Stimulated activated CD8-positive, alpha-beta memory T cell treated with anti-CD3 and anti-CD28 coated beads, Interleukin-2, amount 100 ng/mL, for 1 hour (primary cell): ENCODE measurements at places on chromosomes 16 and 17.

GRCh38 chr16:86991679-86992078, 325.5 kb downstream of the C16orf95 start:
- no peak for DNase-seq

DNA sequence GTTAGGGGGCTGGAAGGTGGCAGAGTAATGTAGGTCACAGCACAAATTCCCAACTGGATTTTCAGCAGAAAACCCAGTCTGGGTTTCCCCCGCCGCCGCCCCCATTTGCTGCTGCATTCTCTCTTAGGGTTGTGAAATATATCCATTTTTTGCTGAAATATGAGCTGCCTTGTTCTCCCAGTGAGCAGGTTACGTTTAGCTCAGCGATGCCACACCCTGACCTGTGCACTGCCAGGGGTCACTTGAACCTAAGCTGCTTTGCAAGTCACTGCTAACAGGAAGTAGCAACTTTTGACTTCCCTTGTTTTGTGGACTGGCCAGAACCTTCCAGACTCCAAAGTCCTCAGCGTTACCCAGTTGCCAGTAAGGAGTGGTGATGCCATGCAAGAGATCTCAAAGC, 274.1 kb downstream of the CPPED1 start:
- no peak for DNase-seq

DNA sequence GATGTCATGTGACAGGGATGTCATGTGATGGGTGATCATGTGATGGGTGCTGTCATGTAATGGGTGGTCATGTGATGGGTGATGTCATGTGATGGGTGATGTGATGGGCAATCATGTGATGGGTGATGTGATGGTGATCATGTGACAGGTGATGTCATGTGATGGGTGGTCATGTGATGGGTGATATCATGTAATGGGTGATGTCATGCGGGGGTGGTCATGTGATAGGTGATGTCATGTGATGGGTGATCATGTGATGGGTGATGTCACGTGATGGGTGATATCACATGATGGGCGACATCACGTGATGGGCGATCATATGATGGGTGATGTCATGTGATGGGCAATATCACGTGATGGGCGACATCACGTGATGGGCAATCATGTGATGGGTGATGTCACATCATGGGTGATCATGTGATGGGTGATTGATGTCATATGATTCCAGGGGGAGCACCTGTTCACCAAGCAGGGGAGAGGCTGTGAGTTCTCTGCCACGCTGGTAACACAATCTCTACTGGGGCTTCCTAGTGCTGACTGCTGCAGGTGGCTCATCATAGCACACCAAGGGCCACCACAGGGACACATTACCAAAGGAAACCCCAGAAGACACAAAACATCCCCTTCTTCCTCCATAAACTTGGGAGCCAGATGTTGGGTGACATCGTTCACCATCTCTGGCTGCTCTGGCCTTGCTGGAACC, 16.5 kb downstream of the CD300LB start:
- no peak for DNase-seq

- DNase-seq, result no peak
Measured at GRCh38 chr17:34140006-34140405, 115.1 kb upstream of the CCL2 start.

DNA sequence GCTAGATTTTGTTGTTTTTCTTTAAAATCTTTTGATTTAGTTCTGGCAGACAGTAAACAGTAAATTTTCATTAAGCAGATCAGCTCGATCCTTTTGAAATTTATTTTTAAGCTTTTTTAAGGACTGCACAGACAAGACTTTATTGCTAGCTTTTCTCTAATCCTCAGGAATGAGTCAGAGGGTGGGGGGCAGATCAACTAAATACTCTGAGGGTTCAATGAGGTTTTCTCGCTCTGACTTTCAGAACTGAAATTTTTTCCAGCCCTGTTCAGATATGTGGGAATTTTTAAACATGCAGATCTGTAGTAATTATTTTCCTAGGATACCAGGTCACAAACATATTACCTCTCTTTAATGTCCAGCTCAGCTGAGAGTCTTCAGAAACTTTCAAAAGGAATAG, 977.2 kb downstream of the CDH11 start:
- DNase-seq, result no peak

- no peak for DNase-seq
Measured at GRCh38 chr17:8732406-8733085, 12.1 kb downstream of the CCDC42 start.

DNA sequence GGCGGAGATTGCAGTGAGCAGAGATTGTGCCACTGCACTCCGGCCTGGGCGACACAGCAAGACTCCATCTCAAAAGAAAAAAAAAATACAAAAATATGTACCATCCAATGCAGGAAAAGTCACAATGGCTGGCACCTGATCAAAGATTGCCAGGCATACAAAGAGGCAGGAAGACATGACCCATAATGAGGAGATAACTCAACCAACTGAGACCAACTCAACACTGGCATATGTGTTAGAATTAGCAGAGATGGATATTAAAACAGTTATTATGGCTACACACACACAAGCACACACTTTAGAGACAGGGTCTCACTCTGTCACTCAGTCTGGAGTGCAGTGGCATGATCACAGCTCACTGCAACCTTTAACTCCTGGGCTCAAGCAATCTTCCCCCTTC, 10.6 kb downstream of the QRICH2 start:
- no peak for DNase-seq

- peak; percentile 58 for DNase-seq
Measured at GRCh38 chr17:7014995-7015958, 2.9 kb downstream of the RNASEK start.

- DNase-seq, result no peak
Measured at GRCh38 chr16:23807028-23807427, 28.8 kb upstream of the PRKCB start.

DNA sequence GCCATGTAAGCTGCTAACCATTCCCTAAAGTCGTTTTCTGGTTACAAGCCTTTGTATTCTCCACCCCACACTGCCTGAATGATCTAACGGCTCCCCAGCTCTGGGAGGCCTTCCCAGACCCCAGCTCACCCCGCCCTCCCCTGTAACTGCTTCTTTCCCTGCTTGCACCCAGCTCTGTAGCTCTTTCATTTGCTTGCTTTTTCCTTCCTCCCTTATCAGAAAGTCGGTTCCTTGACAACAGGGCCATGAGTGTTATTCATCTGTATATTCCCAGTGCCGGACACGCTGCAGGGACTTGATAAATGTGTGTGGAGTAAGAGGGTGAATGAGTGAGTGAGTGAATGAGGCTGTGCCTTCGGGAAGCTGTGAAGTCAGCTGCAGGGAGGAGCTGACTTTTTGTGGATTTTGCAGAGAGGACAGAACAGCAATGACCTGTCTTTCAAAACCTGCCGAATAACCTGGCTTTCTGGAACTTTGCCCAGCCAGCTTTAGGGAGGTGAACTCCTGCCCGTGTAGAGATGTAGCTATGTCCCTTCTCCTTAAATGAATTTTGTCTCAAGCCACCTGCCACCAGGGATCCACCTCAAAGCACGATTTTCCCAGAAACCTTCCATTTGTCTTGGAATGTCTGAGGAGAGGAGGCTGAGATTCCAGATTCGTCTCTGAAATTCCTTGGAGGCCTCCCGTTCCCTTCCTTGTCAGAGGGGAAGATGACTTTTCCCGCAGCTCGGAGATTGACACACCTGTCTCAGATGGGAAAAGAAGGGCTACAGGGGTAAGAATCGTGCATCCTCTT, 20.0 kb upstream of the CACNG4 start:
- no peak for DNase-seq

DNA sequence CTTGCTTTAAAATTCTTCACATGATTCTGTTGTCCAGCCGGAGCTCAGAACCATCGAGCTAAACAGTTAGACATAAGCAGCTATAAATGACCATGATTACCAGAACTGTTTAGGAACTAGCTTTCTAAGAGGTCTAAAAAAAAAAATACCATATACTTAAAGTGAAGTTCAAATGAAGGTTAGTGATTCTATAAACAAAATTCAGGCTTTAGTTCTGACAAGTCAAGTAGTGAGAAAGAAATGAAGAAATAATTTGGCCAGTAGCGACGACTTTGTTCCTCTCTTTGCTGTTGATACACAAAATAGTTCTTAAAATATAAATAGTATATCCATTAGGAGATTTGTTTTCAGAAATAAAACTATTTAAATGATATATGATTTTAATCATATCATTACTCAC, 27.7 kb downstream of the ABCA8 start:
- no peak for DNase-seq

GRCh38 chr16:29719063-29719462, 26.7 kb downstream of the C16orf54 start:
- no peak for DNase-seq

GRCh38 chr17:45431531-45432404, 902 bp downstream of the ARHGAP27 start:
- peak; percentile 50 for DNase-seq

DNA sequence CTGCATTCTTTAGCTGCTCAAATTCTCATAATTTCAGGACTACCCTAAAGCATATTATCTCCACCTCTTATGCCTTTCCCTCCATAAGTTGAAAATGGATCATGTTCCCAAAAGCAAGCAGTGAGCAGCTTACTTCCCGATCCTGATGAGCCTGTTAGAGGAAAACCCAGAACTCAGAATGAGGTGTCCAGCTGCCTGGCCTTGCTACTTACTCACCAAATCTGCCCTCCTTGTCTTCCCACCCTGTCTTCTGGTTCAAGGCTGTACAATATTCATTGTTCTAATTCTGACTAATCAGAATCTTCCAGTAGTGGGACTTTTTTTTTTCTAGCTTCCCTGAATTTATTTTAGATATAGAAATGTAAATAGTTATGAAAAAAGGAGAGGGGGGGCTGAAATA, 10.8 kb downstream of the LYRM1 start:
- DNase-seq, result no peak

GRCh38 chr17:35972535-35972934, 8.8 kb downstream of the CCL16 start:
- no peak for DNase-seq
